ENCODE measurements at places on chromosomes 12 and 14.

DNA sequence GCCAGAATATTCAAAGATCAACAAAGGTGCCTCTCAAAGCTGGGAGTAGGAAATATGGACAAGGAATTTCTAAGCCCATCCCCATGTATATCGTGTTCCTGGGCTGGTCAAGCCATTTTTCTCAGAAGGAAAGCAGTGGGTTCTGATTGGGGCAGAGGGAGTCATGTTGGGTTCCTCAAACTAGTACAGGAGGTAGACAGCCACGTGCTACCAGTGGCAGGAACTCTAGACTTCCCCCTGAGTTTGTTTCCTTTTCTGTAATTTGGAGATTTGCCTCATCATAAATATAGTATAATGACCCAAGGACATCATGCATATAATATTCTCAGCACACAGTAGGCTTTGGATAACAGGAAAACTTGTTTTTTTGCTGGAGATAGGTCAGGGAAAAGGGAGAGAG, 16.4 kb upstream of the PLEKHH1 start:
- no peak for DNase-seq

- DNase-seq = no peak
Observed at GRCh38 chr12:117014342-117014887, 84.8 kb downstream of the TESC start.

- peak; percentile 45 for DNase-seq
Observed at GRCh38 chr14:72610831-72611200, 283.1 kb downstream of the DPF3 start.

DNA sequence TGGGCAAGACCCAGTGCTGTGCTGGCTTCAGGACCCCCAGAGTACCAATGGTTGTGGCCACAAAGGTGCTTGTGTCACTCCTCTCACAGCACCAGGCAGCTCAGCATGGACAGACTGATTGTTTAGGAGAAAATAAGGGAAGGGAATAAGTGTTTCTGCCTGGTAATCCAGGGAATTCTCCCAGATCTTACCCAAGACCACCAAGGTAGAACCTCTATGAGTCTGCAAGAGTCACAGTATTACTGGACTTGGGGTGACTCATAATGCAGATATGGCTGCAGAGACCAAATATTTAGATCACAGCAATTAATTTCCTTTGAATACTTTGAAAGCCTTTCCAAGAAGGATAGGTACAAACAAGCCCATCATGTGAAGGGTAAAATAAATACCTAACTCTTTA, 1178.3 kb upstream of the FLRT2 start:
- no peak for DNase-seq

DNA sequence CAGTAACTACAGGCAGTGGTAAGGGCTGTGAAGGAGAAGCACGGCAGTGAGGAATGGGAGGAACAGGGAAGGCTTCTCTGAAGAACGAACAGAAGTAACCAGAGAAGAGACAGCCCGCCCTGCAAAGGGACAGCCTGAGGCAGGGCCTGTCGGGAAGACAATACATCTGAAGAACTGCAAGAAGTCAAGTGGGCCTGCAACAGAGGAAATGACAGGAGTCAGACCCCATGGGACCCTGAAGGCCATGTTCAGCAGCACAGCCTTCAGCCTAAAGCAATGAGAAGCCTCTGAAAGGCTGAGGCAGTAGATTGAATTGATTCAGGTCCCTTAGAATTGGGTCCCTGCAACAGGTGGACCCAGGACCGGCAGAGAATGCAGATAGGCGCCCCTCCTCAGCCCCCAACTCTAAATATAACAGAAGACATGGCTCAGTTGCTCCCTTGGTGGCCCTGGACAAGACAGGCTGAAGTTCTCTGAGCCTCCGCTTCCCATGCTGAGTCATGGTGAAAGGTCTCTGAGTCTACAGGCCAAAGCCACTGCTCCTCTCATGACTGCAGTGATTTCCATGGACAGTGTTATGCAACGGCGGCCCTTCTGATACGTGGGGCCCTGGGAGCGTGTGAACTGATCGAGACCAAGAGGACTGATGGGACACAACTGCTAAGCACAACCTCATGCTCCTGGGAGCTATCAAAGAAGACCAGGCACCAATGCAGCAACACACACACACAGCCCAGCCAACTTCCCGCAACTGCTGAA, 10.8 kb upstream of the ACTR6 start:
- DNase-seq = no peak

DNA sequence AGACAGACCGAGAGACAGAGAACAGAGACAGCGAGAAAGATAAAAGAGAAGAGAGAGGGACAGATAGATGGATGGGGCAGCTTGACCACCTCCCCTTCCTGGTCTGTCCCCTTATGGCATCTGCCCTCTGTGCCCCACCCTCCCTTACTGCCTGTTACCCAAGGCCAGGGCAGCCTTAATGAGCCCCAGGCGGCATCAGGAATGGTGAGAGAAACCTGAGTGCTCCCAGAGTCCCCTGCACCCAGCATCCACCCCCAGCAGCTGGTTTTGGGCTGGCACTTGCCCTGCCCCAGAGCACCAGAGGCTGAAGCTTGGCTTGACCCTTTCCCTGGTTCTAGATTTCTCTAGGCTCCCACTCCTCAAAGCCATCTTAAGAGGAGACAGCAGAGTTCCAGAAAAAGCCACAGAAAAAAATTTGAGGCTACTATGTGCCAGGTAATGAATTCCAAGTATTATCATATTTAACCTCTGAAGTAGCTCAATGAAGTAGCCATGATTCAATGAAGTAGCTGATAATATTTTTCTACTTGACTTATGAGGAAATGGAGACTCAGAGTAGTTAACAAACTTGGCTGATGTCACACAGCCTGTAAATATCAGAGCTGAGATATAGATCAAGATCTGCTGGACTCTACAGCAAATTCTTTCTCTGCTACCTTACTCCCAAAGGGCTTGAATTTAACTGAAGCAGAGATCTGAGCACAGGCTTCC, 2.0 kb upstream of the ZNF385A start:
- no peak for DNase-seq

DNA sequence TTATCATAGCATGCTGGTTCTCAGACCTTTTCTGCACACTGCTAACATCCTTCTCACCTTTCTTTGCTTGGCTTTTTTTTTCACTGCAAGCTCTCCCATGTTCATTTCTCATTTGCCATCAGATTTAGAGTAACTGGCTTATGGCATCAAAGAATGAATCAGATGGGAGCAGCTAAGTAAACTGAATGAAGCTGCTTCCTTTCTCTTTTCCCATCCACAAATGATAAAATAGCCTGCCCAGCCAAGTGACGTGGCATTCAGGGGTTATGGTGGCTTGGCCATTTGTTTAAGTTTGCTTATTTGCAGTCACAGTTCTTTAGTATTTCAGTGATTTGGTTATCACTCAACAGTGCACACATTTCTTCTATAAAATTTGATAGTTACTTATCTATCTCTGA, 708.6 kb downstream of the DIO2 start:
- no peak for DNase-seq

GRCh38 chr14:51293149-51293911, 53.3 kb downstream of the TMX1 start:
- peak; percentile 84 for DNase-seq

DNA sequence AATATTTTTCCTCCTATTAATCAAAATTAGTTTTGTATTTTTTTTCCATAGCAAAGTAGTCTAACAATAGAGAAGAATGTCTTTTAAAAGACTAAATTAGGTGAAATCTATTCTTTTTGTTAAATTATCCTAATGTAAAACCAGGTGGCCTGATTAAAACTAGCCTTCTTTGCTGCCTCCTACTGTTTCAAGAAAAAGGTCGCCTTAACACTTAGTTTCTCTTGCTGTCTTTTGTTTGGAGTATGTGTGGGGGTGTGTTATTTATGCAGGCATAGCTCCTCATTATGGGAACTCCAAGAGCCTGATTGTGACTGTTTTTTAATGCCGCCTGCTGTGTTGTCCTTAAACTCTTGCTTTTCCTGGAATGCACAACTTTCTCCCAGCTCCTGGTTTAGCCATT, 855.3 kb downstream of the DIO2 start:
- DNase-seq = no peak

- DNase-seq = peak; percentile 75
Observed at GRCh38 chr12:30691122-30691879, 4.4 kb downstream of the IPO8 start.

- peak; percentile 55 for DNase-seq
Observed at GRCh38 chr12:51666696-51667095, 75.7 kb downstream of the SCN8A start.

- peak; percentile 43 for DNase-seq
Observed at GRCh38 chr14:94738751-94739150, 31.2 kb downstream of the GSC start.

DNA sequence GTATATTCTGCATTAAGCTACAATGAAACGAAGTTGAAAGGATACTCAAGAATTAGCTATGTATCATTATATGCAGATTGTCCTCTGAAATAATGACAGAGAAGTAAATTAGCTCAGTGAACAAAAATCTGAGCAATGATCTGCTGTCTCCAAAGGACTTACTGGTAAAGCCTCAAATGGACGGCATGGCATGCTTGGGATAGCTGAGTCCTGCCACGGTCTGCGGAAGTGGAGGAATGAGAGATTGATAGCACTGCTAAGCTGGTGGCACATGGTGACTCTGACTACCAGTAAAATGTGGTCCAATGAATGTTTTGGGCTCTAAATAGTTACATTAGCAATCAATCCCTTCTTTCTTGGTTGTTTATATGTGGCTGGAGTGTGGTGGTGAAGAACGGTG, 3.7 kb upstream of the DENND5B start:
- DNase-seq = peak; percentile 81

All from AG10803 (cell line).